ENCODE measurements at places on chromosomes 1 and 21.
A peak's percentile ranks its signal among the peaks of the same experiment; 100 is the strongest.

- DNase-seq = no peak
Observed at GRCh38 chr1:183287191-183287675, 101.2 kb downstream of the LAMC2 start.

- DNase-seq = peak; percentile 32
Observed at GRCh38 chr1:175191659-175192058, 917 bp downstream of the KIAA0040 start.

- DNase-seq = no peak
Observed at GRCh38 chr1:184813528-184814089, 59.0 kb upstream of the EDEM3 start.

- no peak for DNase-seq
Observed at GRCh38 chr1:24749252-24749651, 4.0 kb downstream of the CLIC4 start.

GRCh38 chr1:235075777-235076308 lies 52.8 kb downstream of the TOMM20 start:
- DNase-seq = peak; percentile 64

GRCh38 chr1:224747578-224747977 lies 131.5 kb downstream of the CNIH3 start:
- DNase-seq = peak; percentile 51

DNA sequence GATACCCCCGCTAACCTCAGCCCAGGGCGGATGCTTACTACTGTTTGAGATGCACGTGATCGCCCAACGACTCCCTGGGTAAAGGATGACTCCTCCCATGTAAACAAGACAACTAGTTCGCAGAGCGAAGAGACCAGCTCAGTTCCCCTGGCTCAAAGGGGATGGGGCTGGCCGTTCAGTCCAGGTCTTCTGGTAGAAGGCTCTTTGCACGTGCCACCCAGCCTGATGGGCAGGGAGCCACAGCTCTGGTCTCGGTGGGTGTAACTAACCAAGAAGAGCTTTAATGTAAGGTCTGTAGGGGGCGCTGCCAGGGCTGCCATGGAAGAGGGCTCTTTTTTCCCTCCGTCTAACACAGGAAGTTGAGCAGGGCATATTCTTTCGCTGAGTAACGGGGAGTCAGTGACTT lies 49.4 kb upstream of the PARP1 start:
- peak; percentile 75 for DNase-seq

GRCh38 chr1:92096317-92096716 lies 16.2 kb downstream of the BTBD8 start:
- DNase-seq = peak; percentile 23

DNA sequence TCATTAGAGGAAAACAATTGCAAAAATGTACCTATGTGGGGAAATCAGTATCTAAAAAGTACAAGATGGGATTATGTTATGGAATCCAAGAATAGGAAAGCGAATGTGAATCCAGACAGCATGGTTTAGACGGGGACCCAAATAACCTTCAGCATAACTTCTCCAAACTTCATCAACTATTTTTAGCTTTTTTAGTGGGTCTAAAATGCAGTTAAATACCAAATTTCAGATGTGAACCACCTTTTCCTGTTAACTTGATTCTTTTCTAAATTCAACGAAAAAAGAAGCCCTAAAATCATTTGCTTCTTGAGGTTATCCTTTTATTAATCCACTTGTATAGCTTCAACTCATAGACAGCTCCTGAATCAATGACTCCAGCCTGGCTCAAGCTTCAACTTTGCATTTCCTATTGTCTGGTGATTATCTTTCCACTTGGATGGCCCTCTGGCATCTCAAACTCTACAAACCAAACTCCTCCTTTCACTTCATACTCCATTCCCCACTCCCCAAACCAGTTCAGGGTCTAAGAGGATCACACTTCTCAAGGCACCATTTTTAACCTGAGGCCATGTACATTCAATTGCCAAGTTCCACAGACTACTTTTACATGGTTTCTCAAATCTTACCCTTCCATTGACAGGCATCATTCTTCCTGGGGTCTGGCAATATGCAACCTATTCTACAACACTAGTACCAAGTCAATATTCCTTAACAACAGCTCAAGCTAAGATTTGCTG lies 7.4 kb downstream of the ERRFI1 start:
- no peak for DNase-seq

GRCh38 chr21:40635391-40635790 lies 211.6 kb downstream of the DSCAM start:
- DNase-seq = no peak

DNA sequence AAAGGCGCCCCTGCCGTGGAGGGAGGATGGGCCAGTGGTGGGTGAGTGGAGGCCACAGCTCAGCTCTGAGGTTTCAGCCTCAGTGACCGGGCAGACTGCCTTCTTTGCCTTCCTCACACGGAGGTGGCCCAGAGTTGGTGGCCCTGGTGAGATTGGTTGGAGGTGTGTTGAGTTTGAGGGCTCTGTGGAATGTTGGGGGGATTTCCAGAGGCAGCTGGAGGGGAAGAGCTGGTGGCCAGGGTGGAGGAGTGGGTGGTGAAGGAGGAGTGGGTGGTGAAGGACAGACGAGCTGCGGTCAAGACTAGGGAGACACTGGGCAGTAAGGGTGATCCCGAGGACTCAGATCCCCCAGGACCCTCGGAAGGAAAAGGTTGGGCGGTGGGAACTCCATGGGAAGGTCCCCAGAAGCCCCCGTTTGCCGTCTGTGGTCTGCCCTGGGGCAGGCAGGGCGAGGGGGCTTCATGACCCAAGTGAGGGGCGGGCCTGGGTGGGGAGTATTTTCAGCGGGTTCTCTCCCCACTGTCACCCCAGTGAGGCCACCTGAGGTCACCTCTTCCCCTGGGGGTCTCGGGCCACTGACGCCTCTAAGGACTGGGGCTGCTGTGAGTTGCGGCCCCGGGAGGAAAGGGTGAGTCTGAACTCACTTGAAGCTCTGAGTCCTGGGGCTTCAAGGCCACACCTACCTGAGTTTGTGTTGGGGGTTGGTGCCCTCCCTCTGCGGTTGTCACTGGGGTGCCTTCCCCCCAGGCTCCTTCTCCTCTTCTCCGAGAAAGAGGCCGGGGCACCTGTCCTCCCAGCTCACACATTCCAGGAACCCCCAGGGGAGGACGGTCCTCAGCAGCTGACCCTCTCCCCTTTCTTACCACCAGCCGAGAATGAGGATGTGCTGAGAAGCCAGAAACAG lies 22.7 kb upstream of the PIK3CD start:
- peak; percentile 81 for DNase-seq

GRCh38 chr21:16196001-16196400 lies 466.2 kb downstream of the USP25 start:
- no peak for DNase-seq

GRCh38 chr1:23216771-23217420 lies 406 bp downstream of the HTR1D start:
- DNase-seq = peak; percentile 42

- DNase-seq = no peak
Observed at GRCh38 chr1:152415454-152416227, 1.6 kb upstream of the CRNN start.

DNA sequence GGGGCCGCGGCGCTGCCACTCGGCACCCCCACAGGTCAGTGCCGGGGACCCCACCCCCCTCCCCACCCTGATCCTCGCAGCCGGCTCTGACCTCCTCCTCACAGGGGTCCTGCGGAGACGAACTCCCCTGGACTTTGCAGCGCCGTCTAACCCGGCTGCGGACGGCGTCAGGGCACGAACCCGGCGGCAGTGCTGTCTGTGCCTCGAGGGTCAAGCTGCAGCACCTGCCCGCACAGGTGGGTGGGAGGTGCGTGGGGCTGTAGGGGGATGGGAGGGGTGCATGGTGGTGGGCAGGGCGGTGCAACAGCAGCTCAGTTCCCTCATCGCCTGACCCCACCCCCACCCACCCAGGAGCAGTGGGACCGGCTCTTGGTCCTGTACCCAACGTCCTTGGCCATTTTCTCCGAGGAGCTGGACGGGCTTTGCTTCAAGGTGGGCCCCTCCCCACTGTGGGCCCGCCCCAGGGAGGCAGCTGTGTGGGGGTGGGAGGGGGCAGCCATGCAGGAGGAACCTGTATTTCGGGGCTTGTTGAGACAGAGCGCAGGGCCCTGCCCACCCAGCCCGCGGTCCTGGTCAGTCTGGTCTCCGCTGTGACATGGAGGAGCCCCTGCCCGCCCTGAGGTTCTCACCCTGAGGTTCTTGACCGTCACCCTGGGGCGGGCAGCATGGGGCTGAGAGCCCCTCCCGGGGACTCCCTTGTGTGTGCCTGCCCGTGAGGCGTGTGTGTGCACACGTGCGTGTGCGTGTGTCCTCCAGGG lies 4.9 kb downstream of the PLEKHN1 start:
- DNase-seq = no peak

DNA sequence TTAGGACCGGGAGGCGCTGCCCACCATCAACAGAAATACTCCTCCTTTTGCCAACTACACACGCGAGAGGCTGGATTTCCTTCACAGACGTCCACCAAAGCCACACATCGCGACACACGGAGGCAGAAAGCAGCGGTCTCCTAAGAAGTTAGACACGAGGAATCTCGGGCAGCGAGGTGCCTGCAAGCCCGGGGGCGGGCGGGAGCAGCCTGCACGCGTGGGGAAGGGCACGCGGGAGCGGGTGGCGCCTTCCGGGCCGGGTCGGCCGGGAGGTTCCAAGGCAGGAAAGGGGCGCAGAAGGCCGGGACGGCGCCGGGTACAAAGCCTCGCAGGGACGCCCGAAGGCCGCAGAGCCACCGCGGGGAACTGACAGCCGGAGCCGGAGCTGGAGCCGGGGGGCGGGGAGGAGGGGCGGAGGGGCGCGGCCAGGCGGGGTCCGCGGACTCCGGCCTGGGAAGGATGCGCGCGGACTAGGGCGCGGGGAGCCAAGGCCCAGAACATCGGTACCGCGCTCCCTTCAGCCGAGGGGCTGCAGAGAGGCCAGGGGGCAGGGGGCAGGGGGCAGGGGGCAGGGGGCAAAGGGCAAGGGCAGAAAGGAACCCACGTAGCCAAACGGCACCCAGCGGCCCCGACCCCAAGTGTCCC lies 722 bp downstream of the NPHP4 start:
- peak; percentile 41 for DNase-seq

- no peak for DNase-seq
Observed at GRCh38 chr1:211749251-211749650, 73.8 kb upstream of the NEK2 start.

GRCh38 chr1:207711285-207711684 lies 40.6 kb upstream of the CD46 start:
- no peak for DNase-seq

GRCh38 chr1:204842892-204843291 lies 27.8 kb upstream of the NFASC start:
- DNase-seq = no peak

GRCh38 chr1:67939942-67940341 lies 106.7 kb upstream of the GNG12 start:
- no peak for DNase-seq

- DNase-seq = no peak
Observed at GRCh38 chr1:107858323-107858722, 106.7 kb downstream of the VAV3 start.

GRCh38 chr1:222404710-222405109 lies 143.2 kb downstream of the HHIPL2 start:
- DNase-seq = no peak

DNA sequence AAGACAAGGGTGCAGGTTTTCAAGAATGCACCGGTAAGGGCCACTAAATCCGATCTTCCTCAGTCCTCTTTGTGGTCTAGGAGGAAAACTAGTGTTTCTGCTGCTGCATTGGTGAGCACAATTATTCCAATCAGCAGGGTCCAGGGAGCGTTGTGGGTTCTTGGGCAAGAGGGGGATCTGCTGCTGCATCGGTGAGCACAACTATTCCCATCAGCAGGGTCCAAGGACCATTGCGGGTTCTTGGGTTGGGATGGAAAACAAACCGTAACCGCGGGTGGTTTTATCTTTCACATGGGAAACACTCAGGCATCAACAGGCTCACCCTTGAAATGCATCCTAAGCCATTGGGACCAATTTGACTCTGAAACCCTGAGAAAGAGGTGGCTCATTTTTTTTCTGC lies 7.0 kb upstream of the PCP4L1 start:
- DNase-seq = no peak

DNA sequence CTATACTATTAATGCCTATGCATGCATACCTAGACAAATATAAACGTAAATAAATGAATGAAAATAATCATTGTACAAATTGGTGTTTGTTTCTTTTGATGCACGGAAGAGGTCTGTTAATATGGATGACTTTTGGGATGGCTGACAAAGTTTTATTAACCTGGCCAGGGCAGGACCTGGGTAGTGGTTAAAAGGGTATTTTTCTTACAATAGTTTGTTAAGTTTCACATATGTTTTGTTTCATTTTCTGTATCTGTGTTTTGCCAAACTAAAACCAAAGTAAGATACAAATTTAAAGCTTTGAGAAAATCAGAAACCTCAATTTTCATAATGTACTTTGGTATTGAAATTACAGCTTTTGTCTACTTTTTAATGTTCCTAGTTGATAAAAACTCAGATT lies 222.7 kb upstream of the OLFM3 start:
- no peak for DNase-seq

- DNase-seq = no peak
Observed at GRCh38 chr1:163799190-163799805, 477.5 kb downstream of the NUF2 start.

GRCh38 chr1:162689745-162690671 lies 57.7 kb downstream of the DDR2 start:
- DNase-seq = no peak

GRCh38 chr1:115257591-115257990 lies 80.5 kb downstream of the NGF start:
- DNase-seq = no peak

DNA sequence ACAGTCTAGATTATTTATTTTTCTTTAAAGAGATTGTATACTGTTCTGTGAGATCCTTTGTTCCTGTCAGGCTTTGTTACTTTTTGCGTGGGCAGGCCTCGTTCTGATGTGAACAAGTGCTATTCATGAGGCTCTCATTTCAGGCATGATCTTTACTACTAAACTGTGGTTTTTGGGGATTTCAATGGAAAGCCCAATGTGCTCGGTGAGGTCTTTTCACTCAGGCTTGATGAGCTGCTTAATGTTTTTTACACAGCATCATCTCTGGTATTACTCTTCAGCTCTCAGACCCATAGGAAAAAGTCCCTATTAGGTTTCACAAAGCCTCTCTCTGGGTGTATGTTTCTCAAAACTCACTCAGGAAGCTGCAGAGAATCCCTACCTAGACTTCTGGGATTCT lies 419.4 kb downstream of the GPATCH2 start:
- DNase-seq = no peak

DNA sequence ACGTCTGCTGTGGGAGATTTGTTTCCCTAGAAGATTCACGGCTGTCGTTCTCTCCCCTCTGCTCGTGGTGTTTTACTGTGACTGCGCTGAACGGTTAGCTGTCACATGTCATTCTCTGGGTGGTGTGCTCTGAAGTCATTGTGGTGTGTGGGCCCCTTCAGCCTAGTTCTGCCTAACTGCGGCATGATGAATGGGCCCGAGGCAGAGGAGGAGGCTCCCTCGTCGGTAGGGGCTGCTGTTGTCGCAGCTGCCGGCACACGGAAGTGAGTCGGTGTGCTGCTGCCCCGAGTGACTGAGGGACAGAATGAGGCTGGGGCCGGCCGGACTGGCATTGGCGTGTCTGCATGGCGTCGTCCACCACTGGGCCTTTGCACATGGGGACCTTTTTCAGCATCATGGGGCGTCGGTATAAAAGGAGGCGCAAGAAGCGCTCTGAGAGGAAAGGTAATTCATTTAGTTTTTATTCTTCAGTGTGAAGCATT lies 77.9 kb downstream of the ADARB1 start:
- DNase-seq = peak; percentile 79

- DNase-seq = no peak
Observed at GRCh38 chr1:70475023-70475422, 64.0 kb downstream of the CTH start.

Data from activated CD4-positive, alpha-beta T cell treated with anti-CD3 and anti-CD28 coated beads for 48 hours (primary cell).